Central memory CD8-positive, alpha-beta T cell (primary cell): ENCODE measurements at places on chromosomes 1 and 21.
A peak's percentile ranks its signal among the peaks of the same experiment; 100 is the strongest.

GRCh38 chr1:70907563-70908310 lies 139.9 kb downstream of the PTGER3 start:
- DNase-seq = no peak
- no peaks in the 10 kb centered on the region for H3K4me1 ChIP-seq
- no peaks in the 10 kb centered on the region for H3K36me3 ChIP-seq

GRCh38 chr1:231702804-231703203 lies 76.2 kb downstream of the DISC1 start:
- peaks cover 3% of the 10 kb centered on the region for H3K36me3 ChIP-seq
- no peak for DNase-seq
- peaks cover 8% of the 10 kb centered on the region for H3K27me3 ChIP-seq
- peaks cover 10% of the 10 kb centered on the region for H3K4me1 ChIP-seq

GRCh38 chr21:45262616-45263015 lies 25.1 kb downstream of the POFUT2 start:
- peak overlapping the region; percentile 35 for H3K27ac ChIP-seq
- no peak overlapping the region for H3K4me3 ChIP-seq
- DNase-seq = no peak

- peaks cover 24% of the 10 kb centered on the region for H3K27me3 ChIP-seq
- no peak overlapping the region for H3K27ac ChIP-seq
- H3K4me1 ChIP-seq = peaks cover 5% of the 10 kb centered on the region
- no peaks in the 10 kb centered on the region for H3K36me3 ChIP-seq
Observed at GRCh38 chr1:9183898-9184297, 50.7 kb upstream of the H6PD start.

- H3K4me3 ChIP-seq = no peak overlapping the region
- no peaks in the 10 kb centered on the region for H3K27me3 ChIP-seq
- no peaks in the 10 kb centered on the region for H3K36me3 ChIP-seq
- no peaks in the 10 kb centered on the region for H3K4me1 ChIP-seq
Observed at GRCh38 chr1:186456729-186457255, 4.1 kb downstream of the PDC start.

GRCh38 chr1:169163059-169163458 lies 56.6 kb downstream of the ATP1B1 start:
- no peak overlapping the region for H3K4me3 ChIP-seq
- no peaks in the 10 kb centered on the region for H3K4me1 ChIP-seq
- no peaks in the 10 kb centered on the region for H3K27me3 ChIP-seq
- H3K27ac ChIP-seq = no peak overlapping the region
- no peaks in the 10 kb centered on the region for H3K36me3 ChIP-seq

DNA sequence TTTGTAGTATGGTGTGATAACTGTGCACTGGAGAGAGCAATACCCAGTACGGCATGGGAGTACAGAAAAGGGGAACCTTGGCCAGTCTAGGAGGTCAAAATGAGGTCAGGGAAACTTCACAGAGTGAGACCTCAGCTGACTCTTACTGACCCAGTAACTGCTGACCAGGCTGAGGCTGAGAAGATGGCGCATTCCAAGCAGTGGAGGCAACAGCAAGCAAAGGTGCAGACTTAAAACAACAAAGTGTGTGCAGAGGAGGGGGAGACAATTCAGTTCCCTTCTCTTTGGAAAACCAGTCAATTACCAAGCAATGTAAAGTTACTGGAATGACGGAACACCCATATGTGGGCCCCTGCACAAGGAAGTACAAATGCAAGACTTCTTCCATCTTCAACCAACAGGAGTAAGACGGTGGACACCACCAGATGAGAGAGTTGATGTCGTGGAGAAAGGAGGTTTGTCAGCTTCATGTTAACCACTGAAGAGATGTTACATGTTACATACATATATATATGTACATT lies 54.6 kb upstream of the PRDX6 start:
- no peak for DNase-seq
- peaks cover 8% of the 10 kb centered on the region for H3K36me3 ChIP-seq
- H3K4me3 ChIP-seq = no peak overlapping the region
- H3K27ac ChIP-seq = peak overlapping the region; percentile 4
- H3K27me3 ChIP-seq = no peaks in the 10 kb centered on the region

- DNase-seq = no peak
- no peak overlapping the region for H3K27ac ChIP-seq
- peaks cover 2% of the 10 kb centered on the region for H3K36me3 ChIP-seq
- no peak overlapping the region for H3K4me3 ChIP-seq
Observed at GRCh38 chr1:153790966-153791647, 15.9 kb downstream of the SLC27A3 start.

GRCh38 chr1:41378999-41379737 lies 17.9 kb downstream of the FOXO6 start:
- peaks cover 63% of the 10 kb centered on the region for H3K27me3 ChIP-seq
- peaks cover 12% of the 10 kb centered on the region for H3K4me1 ChIP-seq
- H3K27ac ChIP-seq = no peak overlapping the region
- no peak overlapping the region for H3K4me3 ChIP-seq

DNA sequence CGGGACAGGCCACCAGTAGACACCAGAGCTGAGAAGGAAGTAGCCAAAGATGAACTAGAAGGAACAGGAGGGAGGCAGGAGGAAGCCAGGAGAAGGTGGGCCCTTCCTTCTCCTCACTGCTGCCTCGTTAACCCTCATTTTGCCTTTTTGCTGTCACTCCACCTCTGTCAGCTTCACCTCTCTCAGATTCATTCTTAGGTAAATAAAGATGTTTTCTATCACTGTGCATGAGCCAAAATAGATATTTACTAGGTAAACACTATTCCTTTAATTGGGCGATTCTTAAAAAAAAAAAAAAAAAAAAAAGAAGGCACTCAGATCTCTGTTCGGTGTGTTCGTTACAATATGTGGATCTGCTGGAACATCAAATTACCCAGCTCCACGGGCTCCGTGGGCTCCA lies 112.3 kb downstream of the GLUL start:
- no peaks in the 10 kb centered on the region for H3K36me3 ChIP-seq
- H3K27me3 ChIP-seq = no peaks in the 10 kb centered on the region
- H3K27ac ChIP-seq = no peak overlapping the region
- no peaks in the 10 kb centered on the region for H3K4me1 ChIP-seq

- no peak overlapping the region for H3K27ac ChIP-seq
- no peaks in the 10 kb centered on the region for H3K4me1 ChIP-seq
- no peak overlapping the region for H3K4me3 ChIP-seq
- H3K27me3 ChIP-seq = no peaks in the 10 kb centered on the region
- no peaks in the 10 kb centered on the region for H3K36me3 ChIP-seq
Observed at GRCh38 chr1:118101999-118102398, 83.0 kb downstream of the SPAG17 start.

DNA sequence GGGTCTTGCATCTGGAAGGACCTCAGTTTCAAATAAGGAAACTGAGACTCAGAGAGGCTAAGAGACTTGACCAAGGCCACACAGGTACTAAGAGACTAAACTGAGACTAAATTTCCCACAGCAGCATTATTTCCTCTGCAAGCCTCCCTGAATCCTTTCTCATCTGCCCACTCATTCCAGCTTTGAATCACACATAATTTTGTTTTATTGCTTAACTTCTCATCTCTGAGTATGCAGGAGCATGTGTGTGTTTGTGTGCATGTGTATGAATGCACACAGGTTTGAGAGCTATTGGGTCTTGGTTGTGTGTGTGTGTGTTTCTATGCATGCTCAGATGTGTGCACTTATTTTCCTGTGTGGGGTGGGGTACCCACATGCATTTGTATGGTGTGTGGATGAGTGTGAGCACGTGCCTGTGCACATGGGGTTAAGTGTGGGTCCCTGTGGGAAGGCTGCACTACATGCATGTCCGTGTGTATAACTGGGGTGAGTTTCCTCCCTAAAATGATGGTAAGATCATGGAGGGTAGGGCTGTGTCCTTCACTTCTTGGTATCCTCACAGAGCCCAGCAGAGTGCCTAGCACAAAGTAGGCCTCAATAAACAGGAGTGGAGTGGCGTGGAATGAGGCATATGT lies 74.4 kb upstream of the ZC3H12A start:
- no peaks in the 10 kb centered on the region for H3K36me3 ChIP-seq
- peaks cover 45% of the 10 kb centered on the region for H3K27me3 ChIP-seq
- H3K27ac ChIP-seq = no peak overlapping the region
- H3K4me1 ChIP-seq = no peaks in the 10 kb centered on the region

DNA sequence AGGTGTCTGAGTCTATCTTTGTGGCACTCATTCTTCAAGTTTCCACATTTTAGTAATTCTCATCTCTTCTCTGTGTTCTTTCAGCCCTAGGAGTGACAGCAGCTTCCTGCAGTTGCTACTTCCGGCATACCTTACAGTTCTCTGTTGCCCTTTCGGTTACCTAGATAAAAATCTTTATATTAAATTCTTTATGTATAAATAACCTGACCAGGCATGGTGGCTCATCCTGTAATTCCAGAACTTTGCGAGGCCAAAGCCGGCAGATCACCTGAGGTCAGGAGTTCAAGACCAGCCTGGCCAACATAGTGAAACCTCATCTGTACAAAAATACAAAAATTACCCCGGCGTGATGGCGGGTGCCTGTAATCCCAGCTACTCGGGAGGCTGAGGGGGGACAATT lies 62.9 kb downstream of the CDKN2C start:
- no peak overlapping the region for H3K27ac ChIP-seq
- H3K27me3 ChIP-seq = peaks cover 40% of the 10 kb centered on the region
- DNase-seq = no peak
- no peaks in the 10 kb centered on the region for H3K36me3 ChIP-seq
- no peaks in the 10 kb centered on the region for H3K4me1 ChIP-seq

DNA sequence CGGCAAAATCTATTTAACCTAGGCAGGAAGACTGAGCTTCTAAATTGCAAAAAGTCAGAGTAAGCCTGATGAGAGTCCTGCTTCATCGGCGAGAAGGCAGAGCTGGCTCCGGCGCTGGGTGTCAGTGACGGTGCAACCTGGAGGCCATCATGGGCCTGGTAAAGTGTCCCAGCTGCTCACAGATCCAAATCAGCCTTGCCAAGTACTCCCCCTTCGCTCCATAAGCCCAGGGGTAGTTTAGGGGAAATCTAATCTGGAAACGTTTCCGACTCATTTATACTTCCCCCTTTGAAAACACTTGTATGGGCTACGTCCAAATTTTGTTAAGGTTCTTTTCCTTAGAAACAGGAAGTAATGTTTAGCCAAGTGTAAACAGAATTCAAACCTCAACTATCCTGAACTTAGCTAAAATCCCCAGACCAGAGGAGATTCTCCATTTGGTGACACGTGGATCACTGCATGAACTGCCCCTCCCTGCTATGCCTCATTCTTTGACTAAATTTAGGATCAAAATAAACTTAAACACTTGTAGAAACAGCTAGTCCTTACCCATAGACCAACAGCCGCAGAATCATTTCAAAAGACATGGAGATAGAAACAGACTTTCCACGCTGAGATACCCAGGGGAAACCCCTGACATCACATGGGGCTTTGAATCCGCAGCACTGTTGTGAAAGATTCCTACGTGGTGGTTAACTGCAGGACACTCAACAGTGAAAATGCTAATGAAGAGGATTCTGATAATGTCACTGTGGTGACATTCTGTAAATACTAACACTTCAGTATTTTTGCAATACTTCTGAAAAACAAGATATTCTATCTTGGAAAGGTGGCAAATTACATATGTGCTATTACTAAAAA lies 172.7 kb downstream of the TGFBR3 start:
- H3K4me1 ChIP-seq = peaks cover 55% of the 10 kb centered on the region
- no peak for DNase-seq
- H3K27me3 ChIP-seq = no peaks in the 10 kb centered on the region
- peak overlapping the region; percentile 51 for H3K4me3 ChIP-seq

DNA sequence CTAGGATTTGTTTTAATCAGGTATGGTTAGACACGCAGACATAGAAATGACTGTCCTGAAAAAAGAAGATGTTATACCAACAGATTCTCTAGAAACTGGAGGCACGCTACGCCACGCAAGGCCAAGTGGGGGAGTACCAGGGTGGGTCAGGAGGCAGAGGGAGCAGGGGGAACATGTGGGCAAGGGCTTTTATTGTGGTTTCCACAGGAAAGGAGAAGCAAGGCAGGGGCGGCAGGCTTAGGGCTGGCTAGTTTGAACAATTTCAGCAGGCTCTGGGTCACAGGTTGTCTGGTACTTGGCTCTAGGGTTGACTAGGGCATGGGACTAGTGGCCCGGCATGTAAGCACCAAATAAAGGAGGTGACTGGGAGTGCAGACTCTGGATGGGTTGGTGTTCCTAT lies 7.2 kb downstream of the MTARC2 start:
- peaks cover 7% of the 10 kb centered on the region for H3K4me1 ChIP-seq
- H3K4me3 ChIP-seq = no peak overlapping the region
- no peaks in the 10 kb centered on the region for H3K36me3 ChIP-seq
- H3K27ac ChIP-seq = no peak overlapping the region
- DNase-seq = no peak

- DNase-seq = no peak
- H3K27me3 ChIP-seq = no peaks in the 10 kb centered on the region
- H3K4me3 ChIP-seq = peak within 1 kb of the TSS; percentile 97
- H3K27ac ChIP-seq = peak within 1 kb of the TSS; percentile 98
Observed at GRCh38 chr1:32246888-32247273, at the start of gene FAM167B. Gene FAM167B (plus strand): TSS chr1:32247222. CDS start chr1:32247422, 200 bp downstream.

- no peaks in the 10 kb centered on the region for H3K27me3 ChIP-seq
- H3K4me3 ChIP-seq = no peak overlapping the region
- H3K4me1 ChIP-seq = peaks cover 13% of the 10 kb centered on the region
- H3K36me3 ChIP-seq = peaks cover 15% of the 10 kb centered on the region
- H3K27ac ChIP-seq = no peak overlapping the region
- DNase-seq = no peak
Observed at GRCh38 chr21:46413365-46413696, 45.4 kb upstream of the DIP2A start.

- H3K27me3 ChIP-seq = peaks cover 10% of the 10 kb centered on the region
- no peak for DNase-seq
- H3K36me3 ChIP-seq = no peaks in the 10 kb centered on the region
Observed at GRCh38 chr1:14334336-14335176, 263.9 kb upstream of the KAZN start.

DNA sequence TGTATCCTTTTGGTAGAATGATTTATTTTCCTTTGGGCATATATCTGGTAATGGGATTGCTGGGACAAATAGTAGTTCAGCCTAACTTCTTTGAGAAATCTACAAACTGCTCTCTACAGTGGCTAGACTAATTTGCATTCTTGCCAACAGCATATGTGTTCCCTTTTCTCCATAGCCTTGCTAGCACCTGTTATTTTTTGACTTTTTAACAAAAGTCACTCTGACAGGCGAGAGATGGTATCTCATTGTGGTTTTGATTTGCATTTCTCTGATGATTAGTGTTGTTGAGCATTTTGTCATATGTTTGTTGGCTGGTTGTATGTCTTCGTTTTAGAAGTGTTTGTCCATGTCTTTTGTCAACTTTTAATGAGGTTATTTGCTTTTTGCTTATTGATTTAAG lies 99.8 kb downstream of the UCK2 start:
- no peak overlapping the region for H3K4me3 ChIP-seq
- no peaks in the 10 kb centered on the region for H3K4me1 ChIP-seq
- no peaks in the 10 kb centered on the region for H3K36me3 ChIP-seq
- DNase-seq = no peak
